ENCODE measurements at places on chromosomes 7 and 10.
A peak's percentile ranks its signal among the peaks of the same experiment; 100 is the strongest.

DNA sequence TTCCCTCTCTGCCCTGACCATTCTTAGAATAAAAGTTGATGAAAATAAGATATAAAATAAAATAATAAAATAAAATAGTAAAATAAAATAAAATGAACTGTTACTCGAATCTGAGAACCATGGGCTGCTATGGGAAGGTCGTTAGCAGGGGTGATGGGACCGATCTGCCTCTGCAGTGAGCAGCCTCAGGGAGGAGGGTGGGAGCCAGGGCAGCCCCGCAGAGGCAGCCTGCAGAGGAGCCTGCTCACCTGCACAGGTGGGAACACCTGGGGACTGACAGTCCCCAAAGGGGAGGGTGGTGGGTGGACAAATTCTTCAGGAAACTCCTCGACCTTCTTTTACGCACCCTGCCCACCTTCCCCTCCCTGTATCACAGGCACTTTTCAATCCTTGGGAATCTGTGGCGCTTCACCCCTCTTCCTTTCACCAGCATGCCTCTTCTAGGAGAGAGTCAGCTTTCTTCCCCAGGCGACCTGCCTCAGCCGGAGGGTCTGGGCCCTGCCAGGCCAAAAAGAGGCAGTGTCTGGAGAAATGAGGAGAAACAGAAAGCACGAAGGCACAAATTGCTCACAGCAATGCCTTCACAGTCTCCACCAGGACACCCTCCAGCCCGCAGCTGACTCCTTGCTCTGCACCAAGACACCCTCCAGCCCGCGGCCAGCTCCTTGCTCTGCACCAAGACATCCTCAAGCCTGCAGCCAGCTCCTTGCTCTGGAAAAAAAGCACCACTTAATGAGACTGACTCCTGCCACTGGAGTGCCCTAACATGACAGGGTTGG, 368.4 kb upstream of the SHH start:
- DNase-seq = no peak

DNA sequence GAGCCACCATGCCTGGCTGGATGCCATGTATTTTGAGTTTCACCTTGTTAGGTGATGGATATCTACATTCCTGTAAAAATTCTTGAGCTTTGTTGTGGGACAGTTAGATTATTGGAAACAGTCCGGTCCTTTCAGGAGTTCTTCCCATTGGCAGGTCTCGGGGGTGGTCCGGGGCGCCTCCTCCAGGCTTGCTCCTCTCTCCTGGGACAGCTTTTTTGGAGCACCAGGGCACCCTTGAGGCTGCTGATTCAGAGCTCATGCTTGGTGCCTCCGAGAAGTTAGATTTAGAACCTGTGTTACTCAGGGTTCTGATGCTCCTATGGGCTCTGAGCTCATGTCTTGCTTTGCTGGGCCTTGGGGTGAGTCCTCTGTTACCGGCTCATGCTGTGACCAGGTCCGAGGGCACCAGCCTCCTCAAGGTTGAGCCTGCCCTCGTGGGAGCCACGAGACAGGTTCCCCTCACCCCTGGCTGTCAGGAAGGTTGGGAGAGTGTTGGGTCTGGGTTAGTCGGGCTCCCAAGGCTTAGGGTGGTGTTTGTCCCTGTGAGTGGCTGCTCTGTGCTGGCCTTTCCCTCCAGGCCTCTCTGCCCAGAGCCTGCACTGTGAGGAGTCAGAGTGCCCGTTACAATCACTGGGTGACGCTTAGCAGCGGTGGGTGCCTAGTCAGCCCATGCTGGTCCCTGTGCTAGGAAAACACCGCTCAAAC, 6.0 kb downstream of the SPRN start:
- no peak for DNase-seq

GRCh38 chr7:91168871-91169829, 95.1 kb upstream of the FZD1 start:
- DNase-seq = no peak

DNA sequence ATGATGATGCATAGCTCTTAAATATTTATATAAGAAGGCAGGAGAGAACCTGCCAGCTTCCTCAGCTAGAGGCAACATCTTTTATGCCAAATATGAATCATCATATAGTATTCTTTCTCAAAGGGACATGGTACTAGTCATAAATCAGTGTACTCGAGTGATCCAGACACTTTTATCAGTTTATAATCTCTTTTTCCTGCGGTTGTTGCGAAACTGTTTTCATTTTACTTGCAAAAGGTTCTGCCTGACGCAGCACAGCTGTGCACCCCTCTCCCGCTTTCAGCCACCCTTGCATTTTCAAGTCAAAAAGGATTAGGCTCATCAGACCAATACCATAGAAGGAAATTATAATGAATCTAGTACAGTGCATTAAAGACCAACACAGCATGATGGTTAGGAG, 332.3 kb upstream of the PRKCQ start:
- no peak for DNase-seq

DNA sequence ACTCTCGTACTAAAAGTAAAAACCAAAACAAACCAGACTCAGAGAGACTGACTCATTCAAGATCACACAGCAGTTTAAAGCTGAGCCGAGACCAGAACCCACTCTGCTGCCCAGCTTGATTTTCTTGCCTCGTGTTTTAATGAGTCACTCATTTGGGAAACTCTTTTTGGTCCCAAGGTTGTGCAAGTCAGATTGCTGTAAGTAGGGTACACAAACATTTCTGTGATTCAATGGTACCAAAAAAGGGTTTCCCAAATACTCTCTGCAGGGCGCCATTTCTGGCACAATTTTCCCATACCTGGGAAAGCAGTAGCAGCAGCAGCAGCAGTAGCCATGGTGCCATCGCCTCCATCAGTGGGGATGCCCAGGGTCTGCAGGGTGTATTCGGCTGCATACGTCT, 69.9 kb downstream of the ASAH2B start:
- DNase-seq = no peak

GRCh38 chr7:36459236-36459960, 69.7 kb downstream of the ANLN start:
- no peak for DNase-seq

GRCh38 chr10:17756557-17757217, 4.7 kb downstream of the TMEM236 start:
- DNase-seq = peak; percentile 22

DNA sequence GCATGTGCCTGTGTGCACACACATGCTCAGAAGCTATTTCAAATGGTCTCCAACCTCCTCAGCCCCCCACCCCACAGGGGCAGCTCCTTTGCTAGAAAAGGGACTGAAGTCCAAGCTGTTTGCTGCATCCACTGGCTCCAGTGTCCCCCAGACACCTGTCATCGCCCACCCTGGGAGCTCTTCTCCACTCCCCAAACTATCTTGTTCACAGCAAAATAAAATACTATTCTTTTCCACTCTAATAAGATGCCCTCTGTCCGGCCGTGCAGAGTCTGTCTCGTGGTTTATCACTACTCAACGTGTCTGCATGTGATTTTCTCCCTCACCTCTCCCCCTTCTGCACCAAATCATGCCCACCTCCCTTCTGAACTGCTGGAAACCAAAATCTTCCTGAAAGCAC, 25.6 kb downstream of the HIPK2 start:
- no peak for DNase-seq

DNA sequence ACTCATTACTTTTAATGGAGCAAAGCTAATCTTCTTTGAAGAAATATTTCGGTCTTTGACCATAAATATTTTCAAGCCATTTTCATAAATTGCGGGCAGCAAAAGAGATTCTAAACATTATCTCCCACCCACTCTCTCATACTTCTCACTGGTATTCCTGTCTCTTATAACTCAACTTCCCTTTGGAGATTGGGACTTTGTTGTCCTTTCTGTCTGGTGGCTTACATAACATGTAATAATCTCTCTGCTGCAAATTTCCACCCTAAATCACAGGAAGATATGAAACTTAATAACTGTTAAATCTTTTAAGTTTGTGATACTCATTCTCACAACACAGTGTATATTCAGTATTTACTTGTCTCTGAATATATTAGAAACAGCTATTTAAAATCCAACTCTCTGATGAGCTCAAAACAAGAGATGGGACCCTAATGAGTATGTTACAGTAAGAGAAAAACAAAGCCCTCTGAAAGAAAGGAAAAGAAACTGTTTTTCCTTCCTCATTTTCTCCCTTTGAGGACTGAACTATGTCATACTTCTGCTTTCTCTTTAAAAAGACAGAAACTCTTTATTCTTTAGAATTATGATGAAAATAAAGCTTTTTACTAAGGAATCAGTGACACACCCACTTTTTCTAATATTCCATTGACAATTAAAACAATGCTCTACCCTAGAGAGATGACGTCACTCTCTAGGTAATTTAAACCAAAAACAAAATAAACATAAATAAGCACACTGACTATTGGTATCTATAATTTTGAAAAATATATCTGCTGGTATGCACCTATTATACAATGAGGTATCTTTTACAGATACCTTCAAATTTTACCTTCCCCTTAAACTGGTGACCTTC, 14.7 kb downstream of the CALCR start:
- peak; percentile 11 for DNase-seq

- DNase-seq = no peak
Measured at GRCh38 chr10:47424231-47424630, 40.1 kb upstream of the ZNF488 start.

DNA sequence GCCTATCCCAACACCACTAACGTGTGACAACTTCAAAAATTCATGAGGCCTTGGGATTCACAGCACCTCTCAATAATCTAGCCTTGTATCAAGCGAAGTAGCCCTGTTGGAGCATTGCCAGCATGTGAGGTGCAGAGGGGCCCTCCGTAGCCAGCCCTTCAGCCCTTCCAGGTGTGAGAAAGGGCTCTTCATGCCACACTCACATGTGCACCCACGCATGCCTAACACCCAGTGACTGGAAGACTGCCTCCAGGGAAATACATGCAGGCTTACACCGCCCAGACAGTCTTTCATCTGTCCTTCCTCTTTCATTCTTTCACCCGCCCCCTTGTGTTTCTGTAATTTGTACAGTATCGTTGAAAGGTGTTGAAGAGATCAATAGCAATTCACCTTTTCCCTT, 26.1 kb downstream of the LRRC4 start:
- no peak for DNase-seq

DNA sequence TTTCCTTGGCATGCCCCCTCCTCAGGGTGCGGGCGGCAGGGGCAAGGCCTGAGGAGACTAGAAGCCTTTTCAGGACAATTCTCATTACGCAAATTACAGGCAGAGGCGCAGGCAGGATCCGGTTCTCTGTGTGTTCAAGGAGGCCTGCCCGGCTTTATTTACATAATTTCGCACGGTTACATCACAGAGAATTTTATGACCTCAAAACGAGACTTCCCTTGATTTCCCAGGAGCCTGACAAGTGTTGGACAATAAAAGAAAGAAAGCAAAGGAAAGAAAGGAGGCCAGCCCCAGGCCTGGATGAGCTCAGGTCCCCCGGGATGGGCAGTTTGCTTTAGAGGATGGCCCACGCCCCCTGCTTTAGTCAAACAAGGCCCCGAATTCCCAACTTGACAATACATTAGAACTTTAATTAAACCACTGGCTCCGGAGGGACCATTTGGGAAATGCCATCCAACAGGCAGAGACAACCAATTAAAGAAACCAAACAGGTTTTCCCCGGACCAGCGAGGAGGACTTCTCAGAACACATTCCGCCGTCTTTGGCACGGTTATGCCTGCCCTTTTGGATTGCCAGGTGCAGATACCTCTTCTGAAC, 2.9 kb downstream of the MNX1 start:
- no peak for DNase-seq

- DNase-seq = no peak
Measured at GRCh38 chr7:134995239-134996096, 9.2 kb downstream of the AGBL3 start.

DNA sequence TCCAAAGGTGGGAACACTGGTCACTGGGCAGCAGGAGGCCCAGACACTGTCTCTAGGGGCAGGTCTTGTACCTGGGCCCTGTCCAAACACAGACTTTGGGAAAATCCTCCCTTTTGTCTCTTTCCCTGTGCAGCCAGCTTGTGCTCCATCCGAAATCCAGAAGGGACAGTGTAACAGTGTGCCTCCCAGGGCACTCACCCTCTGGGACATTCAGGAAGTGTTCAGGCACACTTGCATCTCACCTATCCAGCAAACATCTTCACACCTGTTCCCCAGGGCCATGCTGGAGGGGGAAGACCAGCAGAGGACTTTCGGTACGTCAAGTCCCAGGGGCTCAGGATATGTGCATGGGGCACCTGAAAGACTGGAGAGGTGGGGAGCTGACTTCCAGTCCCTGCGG, 38.9 kb downstream of the TNS3 start:
- DNase-seq = no peak

DNA sequence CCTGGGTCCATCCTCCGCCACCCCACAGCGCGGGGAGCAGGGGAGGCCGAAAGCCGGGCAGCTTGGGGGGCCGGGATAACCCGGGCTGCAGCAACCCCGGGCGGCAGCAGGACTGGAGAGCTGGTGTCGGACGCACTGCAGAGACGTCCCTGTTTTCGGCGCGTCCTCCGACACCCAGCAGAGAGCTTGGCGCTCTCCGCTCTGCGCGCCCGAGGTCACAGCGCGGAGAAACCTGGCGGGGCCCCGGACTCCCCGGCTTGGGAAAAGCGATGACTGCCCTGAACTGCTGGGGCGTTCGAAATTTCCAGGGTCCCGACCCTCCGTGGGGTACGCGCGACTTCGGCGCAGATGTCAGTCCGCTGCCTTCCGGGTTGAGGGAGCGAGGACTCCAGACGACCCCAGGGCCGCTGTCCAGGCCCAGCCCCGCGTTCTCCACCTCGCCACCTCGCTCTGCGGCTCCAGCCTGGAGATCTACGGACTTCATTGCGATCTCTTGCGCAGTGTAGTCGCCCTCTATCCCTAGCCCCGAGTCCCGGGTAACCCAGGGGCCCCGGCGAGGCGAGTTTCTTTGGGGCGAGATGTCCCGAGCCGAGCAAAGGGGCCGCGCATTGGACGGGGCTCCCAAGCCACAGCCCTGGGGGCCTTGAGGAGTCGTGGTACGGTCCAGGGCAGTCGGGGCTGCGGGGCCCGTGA, 617 bp upstream of the FOXI2 start:
- DNase-seq = no peak

DNA sequence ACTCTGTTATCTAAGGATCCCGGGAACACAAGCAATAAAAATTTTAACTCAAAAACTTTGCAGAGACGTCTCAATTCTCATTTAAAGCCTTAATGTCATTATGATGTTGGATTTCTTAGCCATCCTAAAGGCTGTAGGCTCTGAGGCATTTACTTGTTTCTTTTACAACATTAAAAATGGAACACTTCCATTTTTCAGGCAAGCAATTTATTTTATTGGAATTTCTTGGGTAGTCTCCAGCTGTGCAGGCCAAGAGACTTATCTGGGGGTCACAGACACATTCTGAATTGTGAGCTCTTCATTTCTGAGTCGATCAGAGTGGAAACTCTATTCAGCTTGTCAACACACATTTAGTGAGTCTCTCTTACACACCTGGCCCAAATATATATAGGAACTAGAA, 48.0 kb upstream of the KIF5B start:
- DNase-seq = no peak

- peak; percentile 40 for DNase-seq
Measured at GRCh38 chr10:129491123-129491734, 24.2 kb downstream of the MGMT start.

GRCh38 chr7:48515171-48515570, 343.9 kb downstream of the ABCA13 start:
- no peak for DNase-seq

- DNase-seq = peak; percentile 92
Measured at GRCh38 chr7:118195837-118196474, 12.0 kb downstream of the LSM8 start.
